Nucleus accumbens (tissue), 56 donors: ENCODE measurements at places on chromosomes 11 and 22.

- no peak for DNase-seq
These were observed 47.0 kb upstream of the TIMP3 start for GRCh38 chr22:32754413-32755041.

DNA sequence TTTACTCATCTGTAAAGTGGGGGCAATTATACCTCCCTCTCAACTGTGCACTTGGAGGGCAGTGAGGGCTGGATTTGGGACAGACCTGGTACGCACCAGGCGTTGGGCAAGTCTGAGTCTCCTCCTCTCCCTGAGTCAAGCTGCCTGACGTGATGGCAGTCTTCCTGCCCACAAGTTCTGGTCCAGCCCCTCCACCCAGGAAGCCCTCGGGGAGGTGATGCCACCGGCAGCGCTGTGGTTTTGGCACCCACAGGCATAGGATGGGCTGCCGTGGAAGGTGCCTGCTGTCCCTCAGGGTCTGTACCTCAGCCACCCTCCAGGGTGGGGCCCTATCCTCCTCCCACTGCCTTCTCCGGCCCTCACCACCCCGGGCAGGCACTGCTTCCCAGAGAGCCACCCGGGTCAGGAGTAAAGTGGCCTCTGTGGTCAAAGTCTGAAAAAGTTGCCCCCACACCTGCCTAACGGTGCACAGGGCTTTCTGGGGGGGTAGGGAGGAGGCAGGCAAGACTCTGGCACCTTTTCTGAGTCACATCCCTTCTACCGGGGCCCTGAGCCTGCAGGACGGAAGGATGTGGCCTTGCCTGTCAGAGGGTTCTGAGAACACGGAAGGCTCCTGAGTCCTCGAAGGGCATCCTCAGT is 6.5 kb upstream of the APOBEC3H start:
- DNase-seq: no peak

GRCh38 chr11:77230878-77231605 is 70.4 kb downstream of the GDPD4 start:
- no peak for DNase-seq

- DNase-seq: no peak
These were observed 15.0 kb upstream of the TRIM44 start for GRCh38 chr11:35647421-35648093.

DNA sequence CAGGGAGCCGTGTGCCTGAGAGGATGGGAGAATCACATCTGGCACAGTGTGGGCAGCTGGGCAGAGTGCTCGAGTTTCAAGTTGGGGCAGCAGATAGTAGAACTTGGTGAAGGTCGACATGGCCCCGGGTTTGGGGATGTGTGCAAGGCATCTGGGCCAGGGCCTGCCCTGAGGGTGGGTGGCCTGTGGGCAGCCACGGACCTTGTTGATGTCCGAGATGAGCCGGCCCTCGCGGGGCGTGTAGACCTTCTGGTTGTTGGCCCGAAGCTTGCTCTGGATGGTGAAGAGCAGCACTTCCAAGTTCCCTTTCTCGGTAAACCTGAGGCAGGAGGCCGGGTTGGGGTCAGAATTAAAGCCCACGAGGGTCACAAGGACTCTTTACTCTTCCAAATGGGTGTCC is 20.3 kb downstream of the SPTBN2 start:
- DNase-seq: no peak

DNA sequence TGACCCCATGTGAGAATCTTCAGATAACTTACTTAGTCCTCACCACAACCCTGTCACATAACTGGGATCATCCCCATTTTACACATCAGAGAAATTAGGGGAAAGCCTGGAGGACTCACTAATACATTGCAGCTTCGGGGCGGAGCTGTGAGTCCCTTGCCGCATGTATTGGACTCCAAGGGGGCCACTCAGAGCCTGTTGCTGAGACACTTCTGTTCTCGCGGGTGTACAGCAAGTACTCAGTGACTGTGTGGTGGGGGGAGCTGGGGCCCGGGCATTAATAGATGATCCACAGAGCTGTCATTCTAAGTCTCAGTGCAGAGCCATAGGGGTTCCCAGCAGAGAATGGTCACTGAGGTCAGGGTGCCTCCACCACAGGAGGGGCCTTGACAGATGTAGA is 13.5 kb downstream of the OAF start:
- no peak for DNase-seq

DNA sequence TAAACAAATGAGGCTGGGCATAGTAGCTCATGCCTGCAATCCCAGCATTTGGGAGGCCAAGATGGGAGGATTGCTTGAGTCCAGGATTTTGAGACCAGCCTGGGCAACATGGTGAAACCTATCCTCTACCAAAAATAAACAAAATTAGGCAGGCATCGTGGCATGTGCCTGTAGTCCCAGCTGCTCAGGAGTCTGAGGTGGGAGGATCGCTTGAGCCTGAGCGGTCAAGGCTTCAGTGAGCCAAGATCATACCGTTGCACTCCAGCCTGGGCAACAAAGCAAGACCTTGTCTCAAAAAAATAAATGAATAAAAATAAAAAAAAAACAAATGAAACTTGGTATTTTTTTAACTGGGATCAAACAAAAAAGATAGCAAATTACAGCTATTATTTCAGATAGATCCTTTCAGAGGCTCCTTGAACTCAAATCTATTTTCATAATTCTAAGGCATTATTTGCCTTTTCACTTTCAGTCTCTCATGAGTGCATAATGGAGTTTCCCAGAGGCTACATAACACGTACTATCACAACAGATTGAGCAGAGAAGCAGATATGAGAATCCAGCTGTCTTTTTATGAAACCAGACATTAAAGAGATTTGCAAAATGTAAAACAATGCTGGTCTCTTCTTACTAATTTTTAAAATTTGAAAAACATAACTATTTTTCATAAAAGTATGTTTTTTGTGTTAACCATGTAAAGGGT is 23.1 kb downstream of the DDIAS start:
- DNase-seq: no peak

GRCh38 chr11:65855927-65856363 is 2.0 kb downstream of the CFL1 start:
- no peak for DNase-seq

DNA sequence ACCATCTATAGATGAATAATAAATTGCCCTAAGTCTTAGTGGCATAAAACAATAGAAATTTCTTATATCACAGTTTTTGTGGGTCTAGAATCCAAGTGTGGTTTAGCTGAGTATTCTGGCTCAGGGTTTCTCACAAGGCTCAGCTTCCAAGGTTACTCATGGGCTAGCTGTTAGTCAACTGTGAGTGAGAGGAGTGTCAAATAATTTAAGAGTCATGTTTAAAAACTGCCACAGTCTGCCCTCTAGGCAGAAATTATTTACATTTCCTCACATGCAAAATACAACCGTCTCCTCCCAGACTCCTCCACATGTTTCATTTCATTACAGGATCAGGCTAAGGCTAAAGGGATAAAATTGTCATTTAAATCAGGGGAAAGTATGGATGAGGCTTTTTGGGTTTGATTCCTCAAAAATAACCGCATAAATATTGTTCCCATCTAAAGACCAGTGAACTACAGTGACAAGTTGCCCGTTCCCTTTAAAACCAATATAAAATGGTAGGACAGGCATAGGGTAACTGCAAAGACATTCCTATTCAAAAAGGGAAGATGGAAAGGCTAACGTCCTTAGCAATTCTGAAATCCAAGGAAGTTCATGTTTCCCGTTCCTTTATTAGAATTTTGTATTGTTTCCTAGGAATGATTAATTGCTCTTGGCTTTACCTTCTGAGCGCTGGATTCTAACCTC is 324.3 kb downstream of the DYNC2H1 start:
- DNase-seq: no peak
